ENCODE measurements at places on chromosomes 1 and 21.
A peak's percentile ranks its signal among the peaks of the same experiment; 100 is the strongest.

GRCh38 chr1:230368363-230368762, 57.8 kb downstream of the PGBD5 start:
- no peak for DNase-seq

- no peak for DNase-seq
Measured at GRCh38 chr1:226741009-226741408, 1.9 kb upstream of the ITPKB start.

GRCh38 chr1:34745666-34746065, 9.2 kb upstream of the GJB5 start:
- DNase-seq, result no peak

DNA sequence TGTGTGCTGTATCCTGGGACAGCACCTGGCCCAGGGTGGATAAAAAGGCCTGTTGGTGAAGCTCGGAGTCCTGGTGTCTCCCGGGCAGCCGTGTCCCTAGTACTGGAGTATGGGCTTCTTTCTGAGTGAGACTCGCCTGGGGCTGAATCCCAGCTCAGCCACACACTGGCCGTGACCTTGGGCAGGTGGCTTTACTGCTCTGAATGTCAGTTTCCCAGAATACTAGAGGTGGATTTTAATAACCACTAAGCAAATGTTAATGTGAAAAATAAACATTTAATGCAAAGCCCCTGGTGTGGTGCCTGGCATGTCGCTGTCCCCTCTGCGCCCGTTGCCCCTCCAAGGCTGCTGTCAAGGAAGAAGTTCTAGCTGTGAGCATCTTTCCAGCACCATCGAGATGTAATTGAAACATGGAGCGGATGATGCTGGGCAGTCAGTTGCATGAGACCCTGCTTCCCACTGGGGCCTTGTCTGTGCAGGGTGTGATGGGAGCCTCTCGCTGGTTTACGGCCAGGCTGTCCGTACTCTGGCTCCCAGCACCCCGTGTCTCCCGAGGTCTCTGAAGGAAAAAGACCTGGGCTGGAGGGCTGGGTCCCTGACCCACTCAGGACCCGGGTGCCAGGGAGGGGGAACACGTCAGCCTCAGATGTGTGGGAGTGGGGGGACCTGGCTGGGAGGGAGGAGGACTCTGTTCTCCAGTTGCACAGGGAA, 527.8 kb downstream of the MATN1 start:
- no peak for DNase-seq

DNA sequence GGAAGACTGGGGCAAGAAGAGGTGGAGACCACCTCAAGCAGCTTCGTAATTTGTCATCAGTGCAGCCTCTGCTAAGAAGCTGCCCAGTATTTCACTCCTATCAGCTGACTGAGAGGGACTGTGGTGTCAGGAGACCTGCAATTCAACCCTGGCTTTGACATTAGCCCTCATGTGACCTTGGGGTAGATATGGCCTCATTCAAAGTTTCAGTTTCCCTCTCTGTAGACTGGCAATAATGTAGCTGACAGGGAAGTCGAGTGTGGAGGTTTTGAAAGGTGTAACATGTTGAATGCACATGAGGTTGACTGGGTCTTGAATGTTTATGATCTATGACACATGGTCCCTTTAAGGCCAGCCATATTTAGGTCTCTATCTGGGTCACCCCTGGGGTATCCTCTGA, 2.2 kb upstream of the SPRR4 start:
- DNase-seq, result no peak

DNA sequence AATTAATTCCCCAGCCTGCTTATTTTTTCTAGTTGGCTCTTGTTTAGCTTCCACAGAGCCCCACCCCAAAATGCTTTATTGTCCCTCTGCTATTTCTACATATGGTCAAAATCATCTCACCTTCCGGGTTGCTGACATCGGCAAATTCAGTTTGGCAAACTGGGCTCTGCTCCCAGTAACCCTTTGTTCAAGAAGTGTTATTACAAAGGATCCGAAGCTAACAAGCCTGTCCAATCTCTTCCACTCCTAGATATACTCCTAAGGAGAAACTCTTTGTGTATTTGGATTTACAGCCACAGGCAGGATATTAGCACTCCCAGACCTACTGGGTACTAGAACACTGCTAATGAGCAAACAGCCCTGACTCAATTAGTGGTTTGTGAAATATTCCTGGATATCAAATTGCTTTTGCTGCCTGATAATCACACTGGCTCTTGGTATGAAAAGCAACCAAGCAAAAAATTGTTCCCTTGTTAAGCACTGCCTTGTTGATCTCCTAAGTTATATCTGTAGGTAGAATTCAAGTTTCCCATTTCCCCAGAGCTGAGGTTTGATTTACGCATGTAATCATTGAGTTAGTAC, 4.0 kb downstream of the JUN start:
- no peak for DNase-seq

DNA sequence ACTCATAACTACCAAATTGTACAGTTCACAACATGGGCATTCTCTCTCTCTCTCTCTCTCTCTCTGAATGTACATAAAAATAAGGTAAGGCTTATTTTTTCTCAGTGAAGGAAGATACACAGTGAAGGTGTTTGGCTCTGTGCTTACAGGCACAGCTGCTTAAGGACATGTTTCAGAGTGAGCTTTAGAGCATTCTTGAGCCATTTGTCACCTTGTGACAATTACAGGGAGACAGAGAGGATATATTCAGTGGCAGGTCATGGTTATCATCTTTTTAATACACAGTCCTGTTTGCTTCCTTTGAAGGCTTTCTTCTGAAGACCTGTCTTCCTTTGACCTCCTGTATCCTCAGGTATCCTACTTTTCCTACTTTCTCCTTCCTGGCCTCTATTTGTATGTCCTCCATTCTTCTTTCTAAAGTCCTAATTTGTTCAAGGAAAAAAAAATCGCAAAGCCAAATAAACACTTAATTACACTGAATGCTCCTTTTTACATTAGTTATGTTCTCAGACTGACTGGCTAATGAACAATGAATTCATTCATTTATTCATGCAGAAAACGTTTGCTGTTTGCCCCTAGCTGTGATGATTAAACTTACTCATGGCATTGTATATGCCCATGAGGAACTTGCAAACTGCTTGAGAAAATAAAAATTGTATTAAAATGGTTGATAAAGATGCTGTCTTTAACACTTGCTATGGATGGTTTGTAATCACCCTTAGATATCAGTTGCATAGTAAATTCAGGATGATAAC, 33.4 kb downstream of the HSD17B7 start:
- DNase-seq, result no peak

GRCh38 chr1:225597926-225598575, 54.9 kb downstream of the ENAH start:
- DNase-seq, result no peak

DNA sequence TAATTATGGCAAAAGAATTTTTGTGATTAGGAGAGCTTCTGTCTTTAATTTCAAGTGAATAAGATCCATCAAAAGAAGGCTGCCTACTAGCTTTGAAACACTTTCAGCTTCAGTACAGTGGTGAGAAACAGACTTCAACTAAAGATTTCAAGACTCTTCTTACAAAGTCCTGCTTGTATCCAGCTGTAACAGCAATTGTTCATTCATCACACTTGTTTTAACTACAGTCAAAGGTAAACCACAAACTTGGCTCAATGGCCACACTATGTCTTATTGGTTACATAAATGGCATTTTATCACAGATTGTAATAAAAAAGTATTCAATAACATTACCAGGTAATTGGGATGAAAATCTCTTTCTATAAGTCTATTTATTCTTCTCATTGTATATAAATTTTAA, 59.2 kb downstream of the WARS2 start:
- no peak for DNase-seq

GRCh38 chr1:228337711-228338520, 68.7 kb downstream of the TRIM11 start:
- DNase-seq, result no peak

DNA sequence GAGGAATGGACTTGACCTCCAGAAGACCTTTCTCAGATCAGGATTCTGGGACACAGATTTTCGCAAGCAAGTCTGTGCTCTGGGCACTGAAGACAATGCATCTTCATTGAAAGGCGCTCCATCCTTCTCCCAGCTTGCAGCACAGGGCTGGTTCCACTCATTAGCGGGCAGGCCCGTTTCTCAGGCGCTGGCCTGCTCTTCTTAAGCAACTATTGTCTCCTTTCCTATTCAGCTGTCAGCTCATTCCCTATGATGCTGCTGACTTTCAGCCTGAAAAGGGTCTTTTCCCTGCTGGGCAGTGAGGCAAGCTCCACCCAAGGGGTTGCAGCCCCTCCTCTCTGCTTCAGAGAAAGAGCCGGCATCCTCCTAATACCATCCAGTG, 91.9 kb upstream of the PLXNA2 start:
- DNase-seq, result no peak

- DNase-seq, result no peak
Measured at GRCh38 chr1:219374046-219374566, 200.4 kb downstream of the LYPLAL1 start.

DNA sequence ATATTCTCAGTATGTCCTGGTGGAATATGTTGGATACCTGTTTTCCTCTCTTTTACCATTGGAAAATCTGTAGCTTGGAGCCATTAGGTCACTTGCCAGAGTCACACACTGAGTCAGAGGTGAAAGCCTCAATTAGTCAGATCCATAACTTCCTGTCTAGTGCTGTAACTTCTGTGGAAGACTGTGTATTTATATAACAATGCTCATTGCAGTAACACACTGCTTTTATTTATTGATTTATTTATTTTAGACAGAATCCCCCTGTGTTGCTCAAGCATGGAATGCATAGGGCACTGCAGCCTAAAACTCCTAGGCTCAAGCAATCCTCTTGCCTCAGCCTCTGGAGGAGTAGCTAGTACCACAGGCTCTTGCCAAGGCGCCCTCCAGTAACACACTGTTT, 1.3 kb upstream of the DOCK7 start:
- no peak for DNase-seq

GRCh38 chr1:230175839-230176238, 108.8 kb downstream of the GALNT2 start:
- no peak for DNase-seq

- DNase-seq, result no peak
Measured at GRCh38 chr1:19481826-19482398, 3.4 kb downstream of the CAPZB start.

- DNase-seq, result no peak
Measured at GRCh38 chr1:215640429-215641148, 73.5 kb downstream of the KCTD3 start.

DNA sequence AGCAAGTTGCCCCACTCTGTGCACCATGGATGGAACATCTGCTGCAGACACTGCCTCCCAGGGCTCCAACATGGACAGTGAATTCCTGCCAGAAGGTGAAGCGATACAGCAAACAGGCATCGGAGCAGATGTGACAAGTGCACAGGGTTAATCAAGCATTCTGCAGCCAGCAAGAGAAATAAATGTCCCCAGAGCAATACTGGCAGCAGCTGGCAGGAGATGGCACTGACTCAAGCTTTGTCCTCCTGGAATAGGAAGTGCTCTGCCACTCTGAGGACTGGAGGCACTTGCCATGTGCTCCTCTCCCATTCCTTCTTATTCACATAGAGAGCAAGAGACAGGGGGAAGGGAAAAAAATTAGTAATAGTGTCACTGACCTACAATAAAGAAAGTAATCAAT, 402.7 kb upstream of the DAB1 start:
- DNase-seq, result no peak

GRCh38 chr1:16116625-16117024, 39.2 kb downstream of the EPHA2 start:
- no peak for DNase-seq

- DNase-seq, result no peak
Measured at GRCh38 chr1:200965111-200965805, 58.3 kb downstream of the KIF21B start.

DNA sequence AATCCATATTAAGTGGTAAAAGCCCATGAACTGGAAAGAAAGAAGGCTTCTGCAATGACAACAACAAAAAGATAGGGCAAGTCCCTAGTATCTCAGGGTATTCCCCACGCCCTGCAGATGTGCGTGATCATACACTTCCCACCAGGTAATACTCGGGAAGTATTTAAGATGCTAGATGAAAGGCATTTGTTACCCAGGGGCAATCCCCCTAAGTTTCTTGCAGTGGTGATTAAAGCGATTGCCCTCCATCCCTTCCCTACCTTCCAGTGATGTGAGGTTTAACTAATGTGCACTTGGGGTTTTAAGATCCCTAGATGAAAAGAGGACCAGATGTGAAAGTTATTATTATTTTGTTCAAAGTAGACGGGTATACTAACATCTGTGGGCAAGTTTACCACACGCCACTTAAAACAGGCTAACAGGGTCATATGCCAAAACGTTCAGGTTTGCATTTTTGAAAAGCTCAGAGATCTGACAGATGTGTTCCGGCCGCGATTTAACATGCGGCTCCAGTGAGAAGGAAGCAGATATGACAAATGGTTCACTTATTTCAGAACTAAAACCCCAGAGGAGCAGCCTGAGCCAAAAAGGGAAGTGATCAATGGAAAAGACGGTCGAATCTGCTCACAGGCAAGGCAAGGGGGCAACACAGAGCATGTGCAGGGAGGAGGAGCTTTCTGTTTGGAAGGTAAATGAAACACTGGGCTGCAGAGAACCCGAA, 17.4 kb downstream of the TIAM1 start:
- DNase-seq, result no peak

GRCh38 chr1:59455206-59455605, 158.3 kb downstream of the FGGY start:
- DNase-seq, result no peak

DNA sequence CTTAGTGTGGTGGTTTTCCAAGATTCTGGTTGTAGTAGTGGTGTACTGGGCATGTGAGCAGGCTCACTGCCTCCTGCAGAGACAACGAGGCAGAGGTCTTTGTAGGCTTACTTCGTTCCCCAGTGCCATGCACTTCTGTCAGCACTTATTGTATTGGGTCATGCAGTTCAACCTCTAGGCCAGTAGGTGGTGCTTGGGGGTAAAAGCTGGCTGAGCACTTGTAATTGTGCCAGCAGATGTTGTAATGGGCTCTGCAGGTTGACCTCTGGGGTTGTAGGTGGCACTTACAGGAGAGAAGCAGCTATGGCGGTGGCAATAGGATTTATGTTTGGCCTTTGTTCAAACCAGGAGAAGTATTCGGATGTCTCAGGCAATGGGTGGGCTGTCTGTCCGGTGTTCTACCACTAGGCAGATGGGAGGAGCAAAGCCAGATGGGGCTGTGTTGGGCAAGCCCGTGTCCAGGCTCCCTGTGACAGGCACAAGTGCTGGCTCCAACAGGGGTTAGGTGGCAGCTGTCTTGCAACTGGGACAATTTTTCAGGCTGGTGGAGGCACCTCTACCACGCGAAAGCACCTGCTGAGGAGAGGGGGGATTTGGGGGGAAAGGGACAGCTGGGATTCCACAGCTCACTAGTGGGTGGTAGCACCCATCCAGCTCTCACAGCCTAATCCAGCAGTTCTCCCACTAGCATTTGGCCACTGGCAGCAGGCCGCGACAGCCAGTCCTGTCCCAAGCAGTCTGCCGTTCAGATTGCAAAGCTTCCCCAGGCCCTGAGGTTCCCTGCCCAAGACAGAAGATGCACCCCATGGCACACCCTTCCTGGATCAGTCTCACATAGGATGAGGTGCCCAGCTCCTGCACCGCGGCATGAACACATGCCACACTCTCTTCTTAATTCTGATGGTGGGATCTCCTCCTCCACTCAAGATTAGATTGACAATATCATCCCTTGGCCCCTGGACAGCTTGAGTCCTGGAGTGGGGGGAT, 274.5 kb downstream of the CTH start:
- DNase-seq, result peak; percentile 30

- no peak for DNase-seq
Measured at GRCh38 chr1:24751833-24752232, 6.6 kb downstream of the CLIC4 start.

Measured in NCI-H1048 (cell line).